Breast epithelium (tissue), 4 donors: ENCODE measurements at places on chromosomes 5 and 9. TPM values are rescaled to one million over a fixed set of nuclear protein-coding genes. Genes with fewer than 3 reads are reported as not detected.
A peak's percentile ranks its signal among the peaks of the same experiment; 100 is the strongest.

GRCh38 chr5:40367255-40367654 lies 312.5 kb upstream of the PTGER4 start:
- DNase-seq: no peak

DNA sequence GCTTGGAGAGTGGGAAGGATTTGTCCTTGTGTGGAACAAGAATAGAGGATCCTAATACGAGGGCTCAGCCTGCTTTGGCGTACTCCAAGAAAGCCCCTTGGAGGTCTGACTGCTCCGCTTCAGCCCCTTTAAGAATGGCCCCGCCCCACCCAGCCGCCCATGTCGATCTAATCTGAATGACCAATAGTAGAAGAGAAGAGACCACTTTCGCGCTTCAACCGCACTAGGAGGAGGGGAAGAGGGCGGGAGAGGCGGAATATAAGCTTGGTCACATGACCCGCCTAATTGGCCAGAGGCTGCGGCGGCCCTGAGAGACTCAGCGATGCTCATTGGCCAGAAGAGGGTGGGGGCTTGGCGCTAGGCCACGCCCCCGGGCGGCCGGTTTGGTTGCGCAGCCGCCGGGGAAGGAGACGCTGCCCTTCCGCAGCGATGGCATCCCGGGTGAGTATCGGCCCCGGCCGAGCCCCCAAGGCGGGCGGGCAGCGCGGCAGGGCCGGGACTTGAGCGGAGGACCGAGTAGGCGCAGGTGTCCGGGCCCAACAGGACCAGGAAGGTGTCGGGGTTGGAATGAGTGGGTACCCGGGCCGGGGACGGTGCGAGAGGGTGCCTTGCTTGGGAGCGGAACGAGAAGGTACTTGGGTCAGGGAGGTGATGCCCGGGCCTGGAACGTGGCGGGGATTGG lies at the start of gene MIGA2:
MIGA2 (plus strand) TSS at position 386 of the 682 bp plus-strand sequence. CDS start 3,969 bp downstream, outside the sequence.
- DNase-seq: peak; percentile 96

GRCh38 chr5:17252543-17252942 lies 35.1 kb downstream of the BASP1 start:
- DNase-seq: no peak

DNA sequence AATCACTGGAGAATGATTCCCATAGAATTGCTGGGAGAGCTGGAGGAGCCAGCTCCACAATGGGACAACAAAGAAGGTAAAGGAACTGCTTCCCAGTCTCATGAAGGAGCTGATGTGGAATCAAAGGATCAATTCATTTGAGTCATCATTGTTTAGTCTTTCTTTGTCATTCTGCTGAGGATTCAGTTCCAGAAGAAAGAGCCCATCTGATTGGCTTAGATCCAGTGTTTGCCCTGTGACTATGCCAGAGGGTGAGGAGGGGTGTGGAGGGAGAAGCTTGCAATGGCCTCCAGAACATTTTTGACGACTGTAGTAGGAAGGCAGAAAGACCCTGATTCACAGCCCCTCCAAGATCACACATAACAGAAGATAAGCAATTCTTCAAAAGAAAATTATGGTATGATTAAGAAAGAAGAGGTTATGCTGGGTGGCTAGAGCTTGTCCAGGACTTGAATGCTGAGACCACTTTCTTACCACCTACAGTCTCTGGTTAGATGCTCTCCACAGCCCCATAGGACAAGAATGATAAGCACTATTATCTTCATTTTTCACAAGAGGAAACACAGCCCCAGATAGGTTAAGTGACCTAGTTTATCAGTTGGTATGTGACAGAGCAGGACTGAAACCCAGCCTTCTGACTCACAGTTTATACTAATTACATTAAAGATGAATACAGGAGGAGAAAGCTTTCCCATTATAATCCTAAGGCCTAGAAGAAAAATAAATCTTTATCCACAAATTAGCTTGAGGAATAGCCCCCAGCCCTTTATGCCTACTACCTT lies 363.1 kb downstream of the PRELID2 start:
- DNase-seq: no peak

- DNase-seq: peak; percentile 83
Measured at GRCh38 chr5:32331217-32331934, 18.6 kb upstream of the MTMR12 start.

DNA sequence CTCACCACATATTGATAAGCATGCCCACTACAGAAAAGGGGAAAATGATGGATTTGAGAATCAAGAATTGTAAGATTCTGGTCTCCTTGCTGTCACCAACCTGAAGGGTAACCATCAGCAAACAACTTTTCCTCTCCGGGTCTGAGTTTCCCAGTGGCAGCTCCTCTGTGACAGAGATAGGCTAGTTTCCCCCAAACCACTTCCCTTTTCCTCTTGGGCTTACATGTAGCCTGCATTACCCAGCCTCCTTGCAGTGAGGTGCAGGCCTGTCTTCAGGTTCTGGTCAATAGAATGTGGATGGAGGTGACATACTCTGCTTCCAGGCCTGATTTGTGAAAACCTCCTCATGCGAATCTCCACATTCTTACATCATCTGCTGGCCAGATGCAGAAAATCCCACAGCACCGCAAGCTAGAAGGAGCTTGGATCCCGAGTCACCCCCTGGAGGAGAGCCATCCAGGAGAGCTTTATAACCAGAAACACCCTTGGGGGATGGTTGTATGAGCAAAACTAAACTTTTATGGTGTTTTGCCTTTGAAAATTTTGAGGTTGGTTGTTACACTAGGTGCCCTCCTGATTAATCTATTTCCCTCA lies 206.1 kb downstream of the RGS3 start:
- no peak for DNase-seq

DNA sequence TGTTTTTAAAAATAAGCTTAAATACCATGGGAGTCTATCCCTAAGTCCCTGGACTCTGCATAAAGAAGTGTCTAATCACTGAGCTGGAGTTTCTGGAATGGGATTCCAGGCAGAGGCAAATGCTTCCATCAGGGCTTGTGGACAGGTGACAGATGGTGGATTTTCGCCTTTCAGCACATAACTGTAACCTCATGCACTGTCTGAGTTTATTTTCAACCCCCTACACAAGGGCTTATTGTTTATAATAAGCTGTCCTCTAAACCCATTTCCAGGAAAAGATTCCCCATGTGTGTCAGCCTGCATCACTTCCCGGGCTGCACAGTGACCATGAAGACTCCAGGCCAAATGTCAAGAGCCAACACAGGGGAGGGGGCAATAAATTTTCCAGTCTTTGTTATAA lies 264.0 kb downstream of the PIK3R1 start:
- no peak for DNase-seq

DNA sequence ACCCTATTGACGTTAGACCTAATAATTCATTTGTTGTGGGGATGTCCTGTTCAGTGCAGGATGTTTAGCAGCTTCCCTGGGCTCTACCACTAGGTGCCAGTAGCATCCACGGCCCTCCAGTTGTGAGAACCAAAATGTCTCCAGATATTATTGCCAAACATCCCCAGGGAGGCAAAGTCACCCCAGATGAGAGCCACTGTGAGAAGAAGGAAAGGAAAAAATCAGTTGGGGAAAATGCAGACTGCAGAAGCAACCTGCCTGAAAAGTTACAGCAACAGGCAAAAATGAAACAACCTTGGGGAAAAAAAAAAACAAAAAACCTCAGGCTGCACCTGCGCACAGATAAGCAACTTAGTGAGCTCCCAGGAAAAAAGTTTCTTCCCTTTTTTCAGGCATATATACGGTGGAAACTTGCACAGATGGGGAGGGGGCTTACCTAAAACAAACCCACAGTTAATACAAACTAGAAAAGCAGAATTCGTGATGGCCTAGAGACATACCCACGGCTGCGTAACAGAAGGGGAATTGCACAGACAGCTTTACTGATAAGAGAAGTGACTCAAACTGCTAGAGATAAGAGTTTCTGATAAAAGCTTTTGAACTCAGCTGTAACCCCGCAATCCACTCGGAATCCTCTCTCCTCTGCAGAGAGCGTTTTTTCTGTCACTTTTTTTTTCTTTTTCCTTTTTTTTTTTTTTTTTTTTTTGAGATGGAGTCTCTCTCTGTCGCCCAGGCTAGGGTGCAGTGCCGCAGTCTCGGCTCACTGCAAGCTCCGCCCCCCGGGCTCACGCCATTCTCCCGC lies 29.8 kb upstream of the FBP1 start:
- no peak for DNase-seq

- no peak for DNase-seq
Measured at GRCh38 chr9:69199769-69200470, 25.8 kb downstream of the TJP2 start.

GRCh38 chr9:124768750-124769548 lies 2.2 kb downstream of the NR6A1 start:
- DNase-seq: no peak

GRCh38 chr5:101390151-101390908 lies 487.2 kb upstream of the ST8SIA4 start:
- no peak for DNase-seq

GRCh38 chr5:75185763-75186162 lies 50.9 kb downstream of the ANKRD31 start:
- no peak for DNase-seq

GRCh38 chr5:65803699-65804391 lies 81.8 kb downstream of the NLN start:
- no peak for DNase-seq

DNA sequence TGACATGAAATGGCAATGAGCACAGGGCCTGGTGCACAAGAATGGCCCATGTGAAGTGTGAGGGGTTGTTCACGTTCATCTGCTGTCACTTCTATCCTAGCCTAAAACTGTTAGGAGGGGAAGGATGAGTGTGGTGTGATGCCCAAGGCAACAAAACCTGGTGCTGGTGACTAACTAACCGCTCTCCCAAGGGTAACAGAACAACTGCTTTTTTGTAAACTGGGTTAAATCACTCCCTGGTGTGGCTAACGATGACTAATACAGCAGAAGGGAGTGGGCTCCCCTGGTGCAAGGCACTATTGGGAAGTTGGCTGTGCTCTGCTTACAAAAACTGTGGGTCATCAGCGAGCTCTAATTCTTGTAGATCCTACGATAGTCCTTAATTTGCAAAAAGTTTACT lies 103.2 kb upstream of the VCAN start:
- DNase-seq: no peak

- no peak for DNase-seq
Measured at GRCh38 chr5:65451436-65451835, 30.3 kb downstream of the ADAMTS6 start.

DNA sequence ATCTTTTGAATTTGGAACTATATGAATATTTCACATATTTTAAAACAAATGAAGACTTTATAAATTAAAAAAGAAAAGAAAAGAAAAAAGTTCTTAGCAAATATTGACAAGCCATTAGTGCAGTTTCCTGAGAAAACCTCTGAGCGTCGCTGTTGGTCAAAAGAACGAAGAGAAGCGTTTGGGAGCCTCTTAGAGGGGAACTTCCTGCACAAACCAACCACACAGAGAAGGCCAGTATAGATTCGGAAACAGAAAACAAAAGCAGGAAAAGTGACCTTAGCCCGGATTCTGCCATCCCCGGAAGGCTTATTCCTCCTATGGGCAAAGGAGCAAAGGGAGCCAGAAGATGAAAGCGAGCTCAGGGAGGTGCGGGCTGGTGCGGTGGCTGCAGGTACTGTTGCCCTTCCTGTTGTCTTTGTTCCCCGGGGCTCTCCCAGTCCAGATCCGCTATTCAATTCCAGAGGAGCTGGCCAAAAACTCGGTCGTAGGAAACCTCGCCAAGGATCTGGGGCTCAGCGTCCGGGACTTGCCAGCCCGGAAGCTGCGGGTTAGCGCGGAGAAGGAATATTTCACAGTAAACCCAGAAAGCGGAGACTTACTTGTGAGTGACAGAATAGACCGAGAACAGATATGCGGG lies at the start of gene PCDHGB2:
PCDHGB2 (plus strand) TSS at position 205 of the 637 bp plus-strand sequence; CDS start at position 347, 142 bp downstream.
- no peak for DNase-seq

GRCh38 chr9:34650816-34651215 lies 1.2 kb upstream of the IL11RA start:
- DNase-seq: no peak

DNA sequence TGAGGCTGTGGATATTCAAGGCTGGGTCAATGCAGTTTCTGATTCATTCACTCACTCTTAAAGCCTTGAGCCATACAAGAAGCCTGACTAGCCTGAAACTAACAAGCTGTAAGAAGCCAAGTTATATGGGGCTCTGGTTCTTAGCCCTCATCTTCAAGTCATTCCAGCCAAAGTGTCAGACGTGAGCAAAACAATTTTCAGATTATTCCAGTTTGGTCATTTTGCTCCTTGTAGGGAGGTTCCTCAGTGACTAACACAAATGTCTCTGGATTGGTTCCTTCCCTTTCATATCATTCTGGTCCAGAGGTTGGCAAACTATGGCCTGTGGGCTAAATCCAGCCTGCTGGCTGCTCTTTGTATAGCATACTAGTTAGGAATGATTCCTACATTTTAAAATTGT lies 12.5 kb upstream of the SHOC1 start:
- DNase-seq: no peak

- DNase-seq: no peak
Measured at GRCh38 chr5:134547066-134547465, 21.6 kb downstream of the JADE2 start.

- DNase-seq: no peak
Measured at GRCh38 chr9:98357921-98358535, 102.6 kb upstream of the TBC1D2 start.

DNA sequence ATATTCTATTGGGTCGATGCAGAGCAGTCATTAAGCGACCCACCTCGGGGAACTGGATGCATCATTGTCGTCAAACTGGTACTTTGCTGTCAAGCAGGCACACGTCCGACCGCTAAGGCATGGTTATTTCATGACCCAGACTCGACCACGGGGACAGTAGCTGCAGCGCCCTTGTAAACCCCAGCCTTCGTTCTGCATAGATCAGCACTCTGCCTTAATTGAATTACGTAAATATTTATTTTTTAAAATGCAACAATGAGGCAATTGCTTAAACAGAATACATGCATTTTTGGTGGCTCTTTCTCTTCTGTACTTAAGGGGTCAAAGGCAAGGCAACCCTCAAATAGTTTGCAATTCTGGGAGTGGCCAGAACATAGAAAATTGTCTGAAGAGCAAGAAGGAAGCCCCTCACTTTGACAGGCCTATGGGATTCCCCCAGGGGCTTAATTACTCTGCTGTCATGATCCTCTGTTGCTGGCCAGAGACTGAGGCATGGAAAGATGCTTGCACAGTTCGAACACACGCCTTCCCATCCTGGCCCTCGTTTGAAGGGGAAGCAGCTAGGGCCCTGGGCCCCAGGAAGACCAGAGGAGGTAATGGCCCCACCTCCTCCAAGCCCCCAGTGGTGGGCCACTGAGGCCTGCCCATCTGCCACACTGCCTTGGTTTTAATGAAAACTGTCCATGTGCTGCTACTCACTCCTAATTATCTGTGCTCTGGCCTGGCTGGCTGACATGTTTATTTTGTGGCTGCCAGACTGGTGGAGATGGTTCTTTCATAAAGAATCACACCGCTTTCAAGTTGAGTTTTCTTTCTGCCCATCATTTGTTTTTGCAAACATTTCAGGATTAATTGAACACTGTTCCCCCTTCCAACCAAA lies 169.7 kb upstream of the MAST4 start:
- no peak for DNase-seq

Gene DEPDC1B
- 0.29 TPM for total RNA-seq

Gene GCNT4
- 2.3 TPM for total RNA-seq

Gene MARCHF3
- 7.5 TPM for total RNA-seq

Gene GNA14
- 2.9 TPM for total RNA-seq

Gene SPARC
- 220 TPM for total RNA-seq

Gene MCIDAS
- 0.98 TPM for total RNA-seq

Gene FBN2
- 7.5 TPM for total RNA-seq

Gene GADD45G
- total RNA-seq: 13.0 TPM

Gene PCDHGA8
- 6.0 TPM for total RNA-seq

Gene C1QTNF3
- total RNA-seq: 22.2 TPM

Gene FOXD4L5
- total RNA-seq: not detected

Gene CARTPT
- not detected for total RNA-seq

Gene AK8
- 0.66 TPM for total RNA-seq

Gene PRLR
- 28.8 TPM for total RNA-seq

Gene HCN1
- total RNA-seq: 0.29 TPM

Gene ST8SIA4
- 4.6 TPM for total RNA-seq
